ENCODE measurements at places on chromosomes 5 and 9. TPM values are rescaled to one million over a fixed set of nuclear protein-coding genes. Genes with fewer than 3 reads are reported as not detected.

FREM1 gene
- under 0.01 TPM for total RNA-seq

RALGPS1 gene
- total RNA-seq, result 9.9 TPM

LEAP2 gene
- 1.5 TPM for total RNA-seq

PDE6A gene
- total RNA-seq, result not detected

TRPM3 gene
- total RNA-seq, result not detected

FGF10 gene
- total RNA-seq, result not detected

BARHL1 gene
- total RNA-seq, result not detected

CEL gene
- 0.58 TPM for total RNA-seq

SHOC1 gene
- total RNA-seq, result not detected

FGFR4 gene
- 145 TPM for total RNA-seq

ANKRD20A1 gene
- total RNA-seq, result not detected

COL5A1 gene
- not detected for total RNA-seq

Measured in HT-29 (cell line).